ENCODE measurements at places on chromosomes 3 and 15.

GRCh38 chr15:52171386-52171785 is 19.8 kb downstream of the GNB5 start:
- no peak for DNase-seq

- DNase-seq, result no peak
Measured at GRCh38 chr3:192371870-192372400, 355.4 kb downstream of the FGF12 start.

- no peak for DNase-seq
Measured at GRCh38 chr15:61584410-61584809, 355.3 kb upstream of the RORA start.

GRCh38 chr3:182000447-182000846 is 288.7 kb downstream of the SOX2 start:
- DNase-seq, result no peak

DNA sequence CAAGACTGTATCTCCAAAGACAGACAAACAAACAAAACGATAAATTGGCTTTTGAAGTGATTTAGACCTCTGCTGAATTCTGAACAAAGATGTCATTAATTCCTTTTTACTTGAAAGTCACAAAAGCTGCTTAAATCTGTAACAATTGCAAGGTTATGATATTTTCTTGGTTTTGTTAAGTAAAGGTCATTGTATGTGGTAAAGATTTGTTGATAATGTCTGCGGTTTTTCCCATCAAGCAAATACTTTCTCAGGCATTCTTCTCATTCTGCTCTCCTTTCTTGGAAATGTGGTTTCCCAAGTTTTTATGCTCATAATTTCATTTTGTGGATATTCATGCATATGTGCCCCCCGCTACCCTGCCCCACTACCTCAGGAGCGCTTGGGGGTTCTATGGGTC is 116.5 kb downstream of the SLMAP start:
- DNase-seq, result no peak

DNA sequence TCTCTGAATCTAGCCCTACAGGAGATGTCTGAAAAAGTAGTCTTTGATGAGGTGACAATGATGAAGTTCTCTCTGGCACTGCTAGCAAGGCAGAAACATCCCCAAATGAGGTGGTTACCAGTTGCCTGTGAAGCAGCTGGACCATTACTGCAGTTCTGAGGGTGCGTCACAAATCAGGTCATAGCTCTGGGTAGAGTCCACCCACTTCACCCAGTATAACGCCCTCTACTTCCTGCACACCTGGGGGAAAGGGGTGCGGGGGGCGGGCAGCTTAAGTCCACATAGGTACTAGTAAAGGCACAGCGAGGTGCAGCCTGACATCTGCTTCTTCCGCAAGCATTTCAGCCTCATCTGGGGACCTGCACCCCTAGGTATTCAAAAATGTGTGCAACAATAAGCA is 13.4 kb upstream of the SATB1 start:
- DNase-seq, result no peak

DNA sequence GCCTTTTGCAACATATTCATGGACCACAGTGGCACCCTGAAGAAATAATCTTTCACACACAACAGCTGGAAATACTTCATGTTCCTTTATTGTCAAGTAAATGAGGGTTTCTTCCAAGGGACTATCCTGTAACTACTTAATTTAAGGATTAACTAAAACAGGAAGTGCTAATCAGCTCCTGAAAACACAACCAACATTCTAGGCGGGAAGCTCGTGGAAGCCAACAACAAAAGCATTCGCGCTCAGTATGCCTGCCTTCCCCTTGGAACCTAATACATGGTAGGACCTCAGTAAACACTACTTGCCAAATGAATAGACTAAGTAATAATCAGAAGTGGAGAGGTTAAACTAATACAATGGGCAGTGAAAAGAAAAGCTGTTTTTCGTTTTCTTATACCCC is 300.9 kb downstream of the RORA start:
- no peak for DNase-seq

DNA sequence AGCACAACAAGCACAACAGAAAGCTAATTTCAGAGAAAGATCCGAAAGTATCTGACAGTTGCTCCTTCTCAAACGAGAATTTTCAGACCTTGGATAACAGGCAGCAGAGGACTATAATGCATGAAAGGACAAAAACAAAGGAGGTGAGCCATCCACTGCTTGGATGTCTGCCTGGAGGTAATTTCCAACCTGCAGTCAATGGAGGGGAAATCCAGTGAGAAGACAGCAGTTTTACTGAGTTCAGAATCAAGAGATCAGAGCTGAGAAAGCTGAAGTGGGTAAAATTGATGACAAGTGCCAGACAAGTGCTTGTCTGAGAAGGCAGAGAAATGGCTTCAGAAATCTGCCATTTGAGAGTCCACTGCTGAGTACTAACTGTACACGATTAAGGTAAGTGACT is 22.1 kb downstream of the UBE3A start:
- DNase-seq, result no peak

DNA sequence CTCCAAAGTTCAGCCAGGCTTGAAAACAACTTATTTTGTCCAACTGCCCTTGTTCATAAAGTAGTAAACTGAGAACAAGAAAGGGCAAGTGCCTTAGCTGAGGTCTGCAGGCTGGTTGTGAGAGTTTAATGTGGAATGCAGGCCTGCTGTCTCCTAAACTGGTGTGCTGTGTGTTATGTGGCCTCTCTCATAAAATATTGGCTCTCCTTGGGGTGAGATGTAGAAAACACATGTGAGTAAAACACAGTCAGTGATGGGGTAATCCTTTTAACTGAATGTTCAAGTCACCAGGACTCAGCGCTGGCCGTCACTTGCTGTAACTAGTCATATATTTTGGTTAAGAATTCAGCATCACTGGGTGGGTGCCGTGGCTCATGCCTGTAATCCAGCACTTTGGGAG is 7.1 kb upstream of the ST6GAL1 start:
- no peak for DNase-seq

DNA sequence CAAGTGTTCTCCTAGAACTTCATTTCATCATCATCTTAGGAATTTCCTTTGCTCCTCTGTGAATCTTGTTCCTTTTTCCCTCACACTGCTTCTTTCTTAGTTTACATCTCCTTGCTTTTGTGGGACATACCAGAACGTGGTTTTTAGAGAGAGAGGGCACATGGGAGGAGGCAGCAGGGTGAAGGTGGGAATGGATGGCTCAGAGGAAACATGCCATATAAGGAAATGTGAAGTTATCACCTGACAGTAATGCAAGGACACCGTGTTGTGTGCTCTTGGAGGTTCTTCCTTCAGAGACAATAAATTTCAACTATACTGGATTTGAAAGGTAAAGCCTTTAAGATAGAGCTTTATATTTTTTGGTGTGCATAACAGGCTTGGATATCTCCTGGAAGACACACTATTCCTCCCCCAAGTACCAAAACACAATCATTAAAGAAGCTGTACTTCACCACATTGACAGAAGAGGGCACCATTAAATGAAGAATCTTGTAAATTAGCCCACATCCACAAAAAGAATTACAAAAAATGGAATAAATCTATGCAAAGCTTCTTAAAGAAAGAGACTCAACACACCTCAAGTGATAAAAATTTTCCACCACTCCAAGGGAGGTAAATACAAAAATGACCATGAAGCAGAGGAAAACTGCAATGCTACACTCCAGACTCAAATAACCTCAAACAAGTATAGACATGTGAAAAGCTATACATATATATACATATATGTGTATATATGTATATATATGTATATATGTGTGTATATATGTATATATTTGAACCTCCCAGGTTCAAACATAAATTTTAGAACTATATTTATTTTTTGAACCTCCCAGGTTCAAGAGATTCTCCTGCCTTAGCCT is 26.1 kb downstream of the RPL39L start:
- DNase-seq, result no peak

GRCh38 chr15:90145259-90145658 is 43.0 kb upstream of the IDH2 start:
- no peak for DNase-seq

DNA sequence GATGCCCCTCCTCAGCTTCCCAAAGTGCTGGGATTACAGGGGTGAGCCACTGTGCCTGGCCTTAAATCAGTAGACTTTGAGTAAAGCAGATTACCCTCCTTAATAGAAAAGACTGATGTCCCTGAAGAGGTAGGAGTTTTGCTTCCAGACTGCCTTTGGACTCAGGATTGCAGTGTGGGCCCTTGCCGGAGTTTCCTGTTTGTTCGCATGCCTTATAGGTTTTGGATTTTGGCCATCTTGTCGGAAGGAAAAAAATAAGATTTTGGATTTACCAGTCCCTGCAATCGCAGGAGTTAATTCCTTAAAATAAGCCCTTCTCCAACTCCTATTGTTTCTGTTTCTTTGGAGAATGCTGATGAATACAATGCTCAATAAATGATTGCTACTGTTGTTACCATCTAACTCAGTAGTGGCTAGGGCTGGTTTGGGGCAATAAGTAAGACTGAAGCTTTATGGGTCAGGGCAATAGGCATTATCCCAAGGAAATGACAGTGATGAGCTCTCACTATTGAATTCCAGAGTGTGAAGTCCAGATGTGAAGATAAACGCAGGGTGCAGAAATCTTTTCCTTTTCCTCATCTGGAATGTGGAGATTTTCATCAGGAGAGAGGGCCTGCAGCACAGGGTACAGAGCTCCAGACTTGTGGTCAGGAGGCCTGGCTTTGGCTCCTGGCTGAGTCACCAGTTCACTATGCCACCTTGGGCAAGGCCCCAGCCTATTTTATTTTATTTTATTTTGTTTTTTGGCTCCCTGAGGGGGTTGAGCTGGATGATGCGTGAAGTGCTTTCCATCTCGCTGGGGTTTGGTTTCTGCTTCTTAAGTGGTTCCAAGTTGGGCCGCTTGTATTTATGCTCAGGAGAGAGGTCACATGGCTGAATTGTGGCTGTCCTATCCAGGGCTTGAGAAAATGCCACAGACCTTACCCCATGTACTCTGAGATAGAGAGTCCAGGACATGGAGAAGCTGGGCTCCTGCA is 25.3 kb downstream of the FOXL2 start:
- DNase-seq, result no peak

DNA sequence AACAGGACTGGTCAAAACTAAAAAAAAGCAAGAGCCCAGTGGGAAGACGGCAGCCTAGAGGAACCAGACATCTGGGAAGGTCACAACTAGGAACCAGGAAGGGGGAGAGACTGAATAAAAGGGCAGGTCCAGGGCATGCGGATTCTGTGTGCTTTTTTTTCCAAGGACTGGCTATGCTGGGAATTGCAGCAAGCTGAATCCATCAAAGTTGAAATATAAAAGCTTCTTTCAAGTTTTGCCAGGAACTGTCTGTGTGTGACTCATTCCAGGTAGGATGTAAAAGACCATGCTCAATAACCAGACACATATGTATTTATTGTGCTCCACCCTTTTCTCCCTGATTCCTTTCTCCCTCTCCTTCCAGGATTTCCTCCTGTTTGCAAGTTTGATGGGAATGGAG is 47.9 kb upstream of the CCDC80 start:
- DNase-seq, result no peak

- DNase-seq, result no peak
Measured at GRCh38 chr3:171831936-171832335, 11.2 kb upstream of the TMEM212 start.

DNA sequence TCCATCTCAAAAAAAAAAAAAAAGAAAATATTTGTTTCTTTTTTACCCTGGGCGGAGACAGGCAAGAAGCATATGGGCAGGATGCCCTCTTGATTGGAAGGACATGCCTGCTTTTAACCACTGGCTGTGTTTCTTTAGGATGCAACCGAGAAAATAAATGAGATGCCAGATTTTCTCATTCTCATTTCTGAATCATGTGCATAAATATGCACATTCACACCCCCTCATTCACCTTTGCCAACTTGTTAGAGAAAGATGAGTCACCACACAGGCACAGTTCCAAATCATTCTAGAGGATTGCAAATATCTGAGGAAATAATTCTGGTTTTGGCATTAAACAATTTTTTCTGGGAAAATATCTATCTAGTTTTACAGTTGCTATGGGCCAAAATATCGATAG is 3.3 kb downstream of the LIPH start:
- DNase-seq, result no peak

Measured in hippocampal formation (tissue), 2 donors.